ENCODE measurements at places on chromosomes 12 and 14.

DNA sequence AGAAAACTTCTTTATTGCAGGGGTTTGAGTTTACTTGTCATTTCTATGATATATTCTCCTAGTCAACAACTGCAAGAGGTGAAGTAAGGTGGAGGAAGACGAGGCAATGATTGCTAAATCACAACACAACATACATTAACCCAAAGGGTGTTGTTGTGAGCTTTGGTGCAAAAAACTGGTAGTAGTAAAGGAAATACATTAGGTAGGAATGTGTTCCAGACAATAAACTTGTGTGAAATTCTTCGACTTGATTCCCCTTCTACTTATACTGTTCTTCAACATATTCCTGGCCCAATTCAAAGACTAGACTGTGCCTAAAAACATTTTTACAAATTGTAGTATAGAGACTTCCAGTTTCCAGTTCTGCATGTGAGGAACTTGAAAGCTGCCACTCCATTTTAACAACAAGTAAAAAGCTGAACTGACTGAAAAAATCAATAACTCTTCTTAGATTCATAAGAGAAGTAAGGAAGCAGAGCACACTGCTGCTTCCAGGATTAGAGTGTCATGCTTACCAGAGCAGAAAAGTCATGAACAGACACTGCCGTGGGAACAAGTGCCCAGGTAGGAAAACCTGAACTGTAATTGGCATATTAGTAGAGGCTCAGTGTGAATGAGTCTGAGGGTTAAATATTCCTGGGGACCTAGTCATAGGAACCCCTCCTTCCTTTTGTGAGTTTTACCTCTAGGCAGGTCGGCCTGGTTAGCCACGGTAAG lies 22.2 kb downstream of the COX8C start:
- DNase-seq, result no peak

- DNase-seq, result no peak
Observed at GRCh38 chr14:104819361-104819781, 18.5 kb downstream of the ZBTB42 start.

GRCh38 chr12:19642345-19642744 lies 203.1 kb downstream of the AEBP2 start:
- DNase-seq, result no peak

DNA sequence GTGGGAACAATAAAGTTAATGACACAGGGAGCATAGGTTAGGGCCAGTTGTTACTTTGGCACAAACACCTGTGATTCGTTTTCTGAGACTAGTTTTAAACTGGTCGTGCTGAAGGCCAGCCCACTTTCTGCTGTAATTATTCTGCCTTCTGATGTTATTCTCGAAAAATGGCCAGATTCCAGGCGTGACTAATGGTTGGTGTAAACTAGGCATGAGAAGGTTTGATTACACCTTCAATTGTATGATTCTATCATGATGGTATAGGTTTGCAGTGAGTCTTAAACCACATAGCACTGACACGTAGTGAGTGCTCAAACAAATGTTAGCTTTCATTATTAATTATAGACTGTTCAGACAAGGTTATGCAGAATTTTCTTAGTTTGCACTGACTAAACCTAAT lies 39.0 kb downstream of the CKB start:
- DNase-seq, result no peak

DNA sequence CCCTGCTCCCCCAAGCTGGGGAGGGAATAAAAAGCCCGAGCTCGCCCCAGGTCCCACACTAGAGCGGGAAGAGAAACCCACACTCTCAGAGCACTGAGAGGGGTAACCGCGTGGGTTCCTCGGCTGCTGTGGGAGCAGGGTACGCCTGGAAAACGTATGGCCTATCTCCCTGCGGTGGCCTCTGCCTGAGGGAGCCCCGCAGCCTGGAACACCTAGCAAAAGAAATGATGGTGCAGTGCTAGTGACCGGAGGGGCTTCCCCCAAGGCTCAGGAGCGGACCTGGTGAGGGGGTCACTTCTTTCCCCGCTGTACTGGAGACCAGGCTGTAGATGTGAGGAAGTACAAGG lies 2.5 kb upstream of the OR4N2 start:
- DNase-seq, result no peak

- DNase-seq, result no peak
Observed at GRCh38 chr12:388541-389141, 479 bp downstream of the KDM5A start.

DNA sequence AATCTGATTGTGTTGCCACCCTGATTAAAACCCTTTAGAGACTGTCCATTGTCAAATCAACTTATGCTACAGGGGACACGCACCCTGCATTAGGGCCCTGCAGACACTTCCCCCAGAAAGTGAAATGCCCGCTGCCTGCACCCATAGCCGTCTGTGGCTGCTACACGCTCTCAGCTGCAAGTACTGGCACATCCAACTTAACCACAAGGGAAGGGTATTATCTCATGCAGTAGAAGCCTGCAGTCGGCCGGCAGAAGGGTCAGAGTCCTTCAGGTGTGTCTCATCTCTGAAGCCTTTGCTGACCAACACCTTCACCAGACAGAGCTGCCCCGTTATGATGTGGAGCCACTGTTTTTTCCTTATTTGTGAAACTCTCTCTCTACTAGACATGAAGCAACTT lies 20.8 kb downstream of the CFAP251 start:
- DNase-seq, result no peak

DNA sequence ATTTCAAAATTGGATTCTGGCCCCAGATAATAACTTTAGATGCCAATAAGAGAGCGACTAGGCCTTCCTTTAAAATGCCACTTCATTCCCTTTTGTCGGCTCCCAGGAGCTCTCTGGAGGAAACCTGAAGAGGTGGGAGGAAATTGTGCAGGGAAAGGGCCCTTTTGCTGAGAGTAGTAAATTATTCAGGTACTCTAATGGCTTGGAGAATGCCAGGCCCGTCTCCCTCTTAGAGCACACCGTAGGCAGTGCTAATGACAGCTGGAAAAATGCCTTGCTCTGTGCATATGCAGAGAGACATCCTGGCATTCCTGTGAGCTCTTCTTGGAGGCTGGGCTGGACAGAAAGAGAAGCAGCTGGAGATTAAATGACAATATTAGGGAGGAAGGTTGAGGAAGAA lies 115.0 kb upstream of the RPH3A start:
- DNase-seq, result no peak

DNA sequence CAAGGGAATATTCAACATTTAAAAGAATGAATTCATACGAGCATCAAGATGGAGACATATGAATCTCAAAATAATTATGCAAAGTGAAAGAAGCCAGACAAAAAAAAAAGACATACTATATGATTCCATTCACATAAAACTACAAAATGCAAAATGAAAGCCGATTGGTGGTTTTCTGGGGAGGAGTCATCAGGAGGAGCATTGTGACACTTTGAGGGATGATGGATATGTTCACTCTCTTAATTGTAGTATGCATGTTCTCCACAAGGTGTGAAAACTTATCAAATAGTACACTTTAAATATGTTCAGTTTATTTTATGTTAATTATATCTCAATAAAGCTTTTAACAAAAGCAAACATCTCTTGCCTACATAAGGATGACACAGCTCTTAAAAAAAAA lies 13.5 kb downstream of the OLR1 start:
- DNase-seq, result no peak

DNA sequence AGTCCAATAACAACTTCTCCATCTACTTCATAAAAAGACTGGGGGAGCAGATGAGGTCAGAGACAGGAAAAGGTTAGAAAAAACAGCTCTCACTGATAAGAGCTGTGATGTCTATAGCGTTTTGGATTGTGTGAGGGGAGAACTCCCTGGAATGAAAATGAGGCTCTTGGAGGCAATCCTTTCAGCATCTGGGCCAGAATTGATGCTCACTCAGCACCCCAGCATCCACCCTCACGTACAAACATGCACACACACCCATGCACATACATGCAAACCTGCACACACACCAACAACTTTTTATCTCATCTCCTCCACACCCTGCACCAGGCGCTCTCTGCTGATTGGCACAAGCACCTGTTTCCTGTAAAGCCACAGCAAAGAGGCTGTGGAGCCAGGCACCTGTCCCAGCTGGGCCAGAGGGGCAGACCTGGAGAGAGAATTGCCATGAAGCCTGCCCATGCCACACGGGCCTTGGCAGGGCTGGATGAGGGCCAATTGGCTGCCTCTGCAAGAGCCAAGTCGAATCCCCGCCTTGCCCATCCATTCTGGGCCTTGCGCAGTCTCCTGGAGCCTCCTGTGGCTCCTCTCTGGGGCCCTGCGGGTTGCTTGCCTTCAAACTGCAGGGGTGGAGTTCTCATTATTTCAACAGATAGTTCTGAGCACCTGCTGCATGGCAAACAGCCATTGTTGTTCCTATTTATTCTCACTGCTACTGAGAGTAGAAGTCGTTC lies 53.1 kb downstream of the SYNE3 start:
- DNase-seq, result no peak

- DNase-seq, result no peak
Observed at GRCh38 chr12:109952160-109952858, 43.9 kb downstream of the GIT2 start.

GRCh38 chr14:72540836-72541235 lies 353.1 kb downstream of the DPF3 start:
- no peak for DNase-seq

GRCh38 chr14:97544571-97544970 lies 747.4 kb downstream of the VRK1 start:
- no peak for DNase-seq

DNA sequence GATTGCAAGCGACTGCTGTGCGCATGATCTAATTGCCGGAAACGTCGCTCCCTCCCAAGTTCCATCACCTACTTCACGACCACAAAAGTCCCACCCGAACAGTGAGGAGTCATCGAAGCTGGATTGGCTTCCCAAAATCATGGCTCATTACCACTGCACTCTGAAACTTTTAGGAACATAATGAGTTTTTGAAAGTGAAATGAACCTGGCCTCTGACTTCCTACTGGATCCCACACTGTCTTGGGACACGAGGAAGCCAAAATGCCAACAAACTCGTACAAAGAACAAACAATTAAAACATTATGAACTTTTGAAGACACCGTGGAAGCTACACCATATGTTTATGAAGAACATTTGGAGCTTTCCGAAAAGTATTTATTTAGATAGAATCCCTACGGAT lies 334.8 kb upstream of the TMPO start:
- DNase-seq, result no peak

DNA sequence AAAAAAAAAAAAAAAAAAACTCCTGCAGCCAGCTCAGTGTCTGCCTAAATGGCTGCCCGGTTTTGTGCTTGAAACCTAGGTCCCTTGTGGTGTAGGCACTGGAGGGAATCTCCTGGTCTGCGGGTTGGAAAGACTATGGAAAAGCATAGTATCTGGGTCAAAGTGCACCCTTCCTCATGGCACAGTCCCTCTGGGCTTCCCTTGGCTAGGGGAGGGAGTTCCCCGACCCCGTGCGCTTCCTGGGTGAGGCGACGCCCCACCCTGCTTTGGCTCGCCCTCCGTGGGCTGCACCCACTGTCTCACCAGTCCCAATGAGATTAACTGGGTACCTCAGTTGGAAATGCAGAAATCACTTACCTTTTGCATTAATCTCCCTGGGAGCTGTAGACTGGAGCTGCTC lies 14.3 kb downstream of the PTCSC3 start:
- DNase-seq, result no peak

DNA sequence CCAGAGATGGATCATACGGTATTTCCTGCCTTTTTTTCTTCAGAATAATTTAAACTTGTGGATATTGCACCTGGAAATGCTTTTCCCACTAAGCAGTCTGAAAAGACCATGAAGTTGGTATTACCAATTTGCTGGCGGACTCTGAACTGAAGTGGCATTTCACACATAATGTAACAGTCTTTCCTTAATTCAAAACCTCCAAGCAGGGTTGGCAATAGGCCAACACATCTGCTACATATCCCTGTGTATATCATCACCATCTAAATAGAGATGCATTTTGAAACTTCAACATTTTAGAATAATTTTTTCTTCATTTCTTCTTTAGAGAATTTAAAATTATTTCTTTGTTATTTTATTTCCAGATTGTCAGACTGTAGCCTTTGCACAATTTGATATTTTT lies 100.5 kb downstream of the TSPAN8 start:
- DNase-seq, result no peak

- DNase-seq, result no peak
Observed at GRCh38 chr12:14656846-14657245, 39.6 kb downstream of the GUCY2C start.
